ENCODE measurements at places on chromosomes 6 and 20. TPM values are rescaled to one million over a fixed set of nuclear protein-coding genes. Genes with fewer than 3 reads are reported as not detected.
A peak's percentile ranks its signal among the peaks of the same experiment; 100 is the strongest.

DNA sequence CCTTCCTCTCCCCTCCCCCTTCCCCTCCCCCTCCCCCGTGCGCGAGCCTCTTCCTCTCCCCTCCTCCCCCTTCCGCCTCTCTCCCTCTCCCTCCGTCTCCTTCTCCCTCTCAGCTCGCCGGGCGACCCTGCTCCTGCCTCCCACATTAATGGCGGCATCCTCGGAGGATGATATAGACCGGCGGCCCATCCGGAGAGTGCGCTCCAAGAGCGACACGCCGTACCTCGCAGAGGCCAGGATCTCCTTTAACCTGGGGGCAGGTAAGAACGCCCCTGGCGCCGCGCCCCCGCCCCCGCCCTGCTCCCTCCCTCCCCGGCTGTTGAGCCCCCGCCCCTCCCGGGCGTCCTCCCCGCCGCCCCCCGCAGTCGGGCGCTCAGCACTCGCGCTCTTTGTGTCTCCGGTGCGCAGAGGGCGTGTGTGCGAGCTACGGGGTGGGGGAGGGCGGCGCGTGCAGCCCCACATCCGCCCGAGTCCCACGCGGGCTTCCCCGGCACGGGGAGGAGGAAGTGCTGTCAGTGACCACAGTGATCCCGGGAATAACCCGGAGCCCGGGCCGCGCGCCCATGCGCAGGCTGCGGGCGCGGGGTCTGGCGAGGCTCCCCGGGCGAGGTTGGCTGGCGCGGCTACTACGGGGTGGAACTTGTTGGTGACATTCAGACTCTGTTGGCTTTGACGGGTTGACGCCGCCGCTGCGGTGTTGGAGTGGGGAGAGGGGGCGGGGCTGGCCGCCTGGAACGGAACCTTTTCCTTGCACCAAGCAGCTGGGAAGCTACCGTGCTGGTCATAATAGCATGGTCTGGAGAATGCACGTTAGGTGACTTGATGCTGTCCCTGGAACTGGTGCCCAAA is 33.2 kb downstream of the PHACTR1 start:
- DNase-seq = no peak

GRCh38 chr6:80223743-80224212 is 117.3 kb downstream of the BCKDHB start:
- DNase-seq = no peak

DNA sequence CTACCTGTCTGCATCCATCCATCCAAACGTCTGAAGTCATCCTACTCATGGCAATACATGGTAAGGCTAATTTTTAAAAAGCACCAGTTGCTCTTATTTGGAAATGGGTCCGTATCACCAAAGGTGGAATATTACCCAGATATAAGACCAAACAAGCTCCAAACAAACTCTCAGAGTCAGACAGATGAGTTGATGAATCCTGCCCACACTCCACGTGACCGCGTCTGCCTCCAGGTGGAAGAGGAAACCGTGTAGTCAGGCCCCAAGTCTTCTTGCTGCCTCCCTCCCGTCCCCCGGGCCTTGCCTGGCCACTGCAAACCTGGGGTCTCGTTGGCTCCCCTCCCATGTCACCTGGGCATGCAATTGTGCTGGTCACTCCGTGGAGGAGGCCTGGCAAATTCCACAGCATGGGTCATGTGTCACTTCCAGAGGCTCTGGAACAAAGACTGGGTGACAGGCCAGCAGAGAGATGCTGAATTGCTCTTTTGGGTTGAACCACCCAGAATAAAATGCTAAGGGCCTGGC is 31.8 kb downstream of the CTCFL start:
- peak; percentile 66 for DNase-seq

GRCh38 chr6:107732461-107732860 is 91.7 kb downstream of the SCML4 start:
- DNase-seq = no peak

DNA sequence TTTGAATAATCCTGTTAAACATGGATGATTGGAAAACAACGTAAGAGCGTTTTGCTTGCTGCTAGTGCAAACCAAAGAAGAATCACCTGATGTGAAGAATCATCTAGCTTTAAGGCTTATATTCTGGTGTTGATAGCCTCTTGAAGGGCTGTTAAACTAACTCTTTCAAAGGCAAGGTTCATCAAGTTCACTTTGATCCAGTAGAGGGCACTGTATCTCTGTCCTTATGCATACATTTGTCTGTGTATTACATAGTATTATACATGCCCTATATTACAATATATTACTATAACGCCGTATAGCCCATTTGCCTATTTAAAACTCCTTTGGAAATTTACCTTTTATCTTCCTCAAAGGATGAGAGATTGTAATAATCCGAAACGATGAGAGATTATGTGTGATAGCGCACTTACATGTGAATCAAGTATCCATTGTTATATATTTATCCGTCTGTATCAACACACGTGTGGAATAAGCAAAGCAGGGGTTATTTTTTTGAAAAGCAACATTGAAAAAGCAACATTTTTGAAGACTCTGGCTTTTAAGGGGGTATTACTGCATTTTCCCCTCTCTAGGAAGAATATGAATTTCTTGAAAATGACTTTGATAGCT is 50.8 kb upstream of the NRN1 start:
- no peak for DNase-seq

Gene IPCEF1
- total RNA-seq = 5.0 TPM

Gene TCFL5
- total RNA-seq = 7.8 TPM

Data from cardiac septum (tissue), 1 donor.